ENCODE measurements at places on chromosomes 11 and 22.
A peak's percentile ranks its signal among the peaks of the same experiment; 100 is the strongest.

GRCh38 chr22:46125816-46126765, 24.2 kb upstream of the PPARA start:
- DNase-seq = no peak

DNA sequence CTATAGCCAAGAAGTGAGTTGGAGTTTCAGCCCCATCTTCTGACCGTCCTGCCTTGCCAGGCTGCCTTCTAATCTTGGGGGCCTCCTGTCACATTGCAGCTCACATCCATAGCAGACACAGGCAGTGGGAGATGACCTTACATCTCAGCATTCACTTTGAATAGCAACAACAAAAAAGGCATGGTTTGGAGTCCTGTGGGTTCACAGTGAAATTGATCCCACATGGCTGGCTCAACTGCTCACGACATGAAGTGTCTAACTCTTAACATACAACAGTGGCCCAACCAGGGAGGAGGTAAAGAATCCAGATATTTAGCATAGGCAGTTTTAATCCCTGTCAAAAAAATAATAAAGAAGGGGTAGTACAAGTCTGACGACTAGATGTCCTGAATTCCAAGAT, 38.1 kb downstream of the DBX1 start:
- no peak for DNase-seq

DNA sequence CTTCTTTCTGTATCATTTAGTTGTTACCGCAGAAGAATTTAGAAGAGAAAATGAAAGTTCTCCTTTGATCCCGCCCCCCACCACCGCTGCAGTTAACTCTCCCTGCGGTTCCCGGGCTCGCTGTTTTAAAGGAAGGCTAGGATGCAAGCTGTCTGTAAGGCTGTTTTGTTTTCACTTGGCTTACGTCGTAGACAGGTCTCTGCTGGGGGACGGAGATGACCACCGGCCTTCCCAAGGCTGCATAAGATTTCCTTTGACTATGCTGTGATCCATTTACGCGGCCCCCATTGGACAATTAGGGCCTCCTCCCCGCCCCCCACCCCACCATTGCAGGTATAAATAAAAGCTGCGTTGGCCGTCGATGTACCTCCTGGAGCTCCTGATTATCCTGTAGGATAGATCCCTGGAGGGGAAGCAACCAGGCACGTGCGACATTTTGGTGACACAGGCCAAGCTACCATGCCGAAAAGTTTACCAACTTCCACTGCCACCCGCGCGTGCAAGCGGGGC, 1.4 kb upstream of the CPT1A start:
- peak; percentile 48 for DNase-seq

GRCh38 chr11:36601155-36601554, 3.1 kb upstream of the RAG2 start:
- DNase-seq = no peak

GRCh38 chr11:34512840-34513681, 533 bp downstream of the ELF5 start:
- DNase-seq = peak; percentile 64

All from H54 (cell line).